ENCODE measurements at places on chromosomes 2 and 18.

DNA sequence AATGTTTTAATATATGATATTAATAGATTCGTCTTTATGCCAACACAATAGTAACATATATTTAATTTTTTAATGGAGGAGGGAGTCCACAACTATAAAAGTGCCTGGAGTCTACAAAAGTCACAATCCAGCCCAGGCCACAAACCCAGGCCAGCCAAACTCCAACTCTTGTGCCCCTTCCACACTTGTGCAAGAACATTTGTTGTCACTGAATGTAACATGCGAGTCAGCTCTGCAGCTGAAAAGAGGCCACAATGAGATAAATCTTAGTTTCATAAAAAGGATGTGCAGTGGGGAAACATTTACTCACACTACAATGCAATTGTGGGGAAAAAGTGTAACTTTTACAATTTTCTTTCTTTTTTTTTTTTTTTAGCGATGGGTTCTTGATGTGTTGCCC is 110.8 kb downstream of the MCFD2 start:
- DNase-seq = no peak

DNA sequence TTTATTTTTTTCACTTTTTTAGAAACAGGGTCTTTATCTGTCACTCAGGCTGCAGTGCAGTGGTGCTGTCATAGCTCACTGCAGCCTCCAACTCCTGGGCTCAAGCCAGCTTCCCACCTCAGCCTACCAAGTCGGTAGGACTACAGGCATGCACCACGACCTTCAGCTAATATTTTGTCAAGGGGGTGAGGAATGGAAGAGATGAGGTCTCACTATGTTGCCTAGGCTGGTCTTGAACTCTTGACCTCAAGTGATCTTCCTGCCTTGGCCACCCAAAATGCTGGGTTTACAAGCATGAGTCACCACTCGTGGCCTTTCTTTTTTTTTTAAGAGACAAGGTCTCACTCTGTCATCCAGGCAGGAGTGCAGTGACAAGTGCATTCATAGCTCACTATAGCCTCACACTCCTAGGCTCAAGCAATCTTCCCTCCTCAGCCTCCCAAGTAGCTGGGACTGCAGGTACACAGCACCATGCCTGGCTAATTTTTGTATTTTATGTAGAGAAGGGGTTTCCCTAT is 13.4 kb downstream of the PPP1R7 start:
- no peak for DNase-seq

GRCh38 chr2:208252716-208253492 is 2.0 kb downstream of the IDH1 start:
- peak; percentile 78 for DNase-seq

DNA sequence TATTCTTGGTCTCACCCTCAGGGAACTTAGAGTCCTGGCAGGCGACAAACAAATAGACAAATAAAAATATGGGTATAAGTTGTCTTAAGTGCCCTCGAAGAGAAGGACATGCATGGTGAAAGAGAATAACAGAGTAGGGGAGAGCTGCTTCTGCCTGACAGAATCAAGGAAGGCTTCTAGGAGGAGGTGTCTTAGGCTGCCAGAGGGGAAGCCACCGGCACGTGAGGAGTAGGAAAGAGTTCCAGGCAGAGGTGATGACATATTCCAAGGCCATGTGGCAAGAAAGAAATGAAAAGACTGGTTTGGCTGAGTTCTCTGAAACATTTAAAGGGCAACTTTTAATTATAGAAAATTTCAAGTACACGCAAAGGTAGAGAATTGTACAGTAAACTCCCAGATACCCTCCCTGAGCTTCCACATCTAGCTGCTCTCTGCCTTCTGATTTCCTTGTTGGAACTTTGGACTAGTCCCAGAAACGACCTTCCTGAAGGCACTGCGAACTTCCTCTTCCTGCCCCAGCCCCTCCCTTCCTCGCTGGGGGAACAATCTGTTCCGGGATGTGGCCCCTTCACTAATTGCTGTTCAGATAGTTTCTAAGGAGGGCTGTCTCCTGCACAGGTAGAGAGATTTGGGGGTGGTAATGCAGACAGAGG is 91.7 kb downstream of the DYSF start:
- DNase-seq = peak; percentile 9

DNA sequence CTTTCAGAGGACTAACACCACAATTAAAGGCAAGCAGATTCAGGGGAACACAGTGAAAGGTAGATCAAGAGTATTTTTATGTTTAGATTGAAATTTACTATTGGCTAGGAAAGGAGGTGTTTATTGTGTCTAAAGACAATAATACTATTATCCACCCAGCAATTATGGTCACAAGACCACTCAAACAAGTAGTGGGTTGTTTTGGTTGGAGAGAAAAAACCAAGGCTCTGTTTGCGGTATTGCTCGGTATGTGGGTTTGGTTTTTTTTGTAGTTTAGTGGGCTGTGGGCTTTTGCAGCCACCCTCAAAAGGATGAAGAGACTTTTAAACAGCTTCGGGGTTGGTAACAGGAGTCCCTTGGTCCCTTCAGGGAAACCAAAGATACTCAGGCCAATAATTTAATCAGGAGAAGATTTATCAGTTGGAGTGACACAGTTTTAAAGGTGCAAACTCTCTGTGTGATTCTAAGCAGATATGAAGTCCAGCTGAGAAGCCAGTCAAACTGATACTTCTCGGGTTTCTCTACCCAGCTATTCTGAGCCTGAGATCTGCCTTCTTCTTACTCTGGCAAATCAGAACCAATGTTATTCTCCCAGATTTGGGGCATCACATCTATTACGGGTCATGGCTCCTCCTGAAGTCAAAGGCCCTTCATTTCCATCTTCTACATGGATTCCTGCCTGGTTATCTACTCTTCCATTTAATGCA is 55.3 kb downstream of the DCC start:
- DNase-seq = no peak

DNA sequence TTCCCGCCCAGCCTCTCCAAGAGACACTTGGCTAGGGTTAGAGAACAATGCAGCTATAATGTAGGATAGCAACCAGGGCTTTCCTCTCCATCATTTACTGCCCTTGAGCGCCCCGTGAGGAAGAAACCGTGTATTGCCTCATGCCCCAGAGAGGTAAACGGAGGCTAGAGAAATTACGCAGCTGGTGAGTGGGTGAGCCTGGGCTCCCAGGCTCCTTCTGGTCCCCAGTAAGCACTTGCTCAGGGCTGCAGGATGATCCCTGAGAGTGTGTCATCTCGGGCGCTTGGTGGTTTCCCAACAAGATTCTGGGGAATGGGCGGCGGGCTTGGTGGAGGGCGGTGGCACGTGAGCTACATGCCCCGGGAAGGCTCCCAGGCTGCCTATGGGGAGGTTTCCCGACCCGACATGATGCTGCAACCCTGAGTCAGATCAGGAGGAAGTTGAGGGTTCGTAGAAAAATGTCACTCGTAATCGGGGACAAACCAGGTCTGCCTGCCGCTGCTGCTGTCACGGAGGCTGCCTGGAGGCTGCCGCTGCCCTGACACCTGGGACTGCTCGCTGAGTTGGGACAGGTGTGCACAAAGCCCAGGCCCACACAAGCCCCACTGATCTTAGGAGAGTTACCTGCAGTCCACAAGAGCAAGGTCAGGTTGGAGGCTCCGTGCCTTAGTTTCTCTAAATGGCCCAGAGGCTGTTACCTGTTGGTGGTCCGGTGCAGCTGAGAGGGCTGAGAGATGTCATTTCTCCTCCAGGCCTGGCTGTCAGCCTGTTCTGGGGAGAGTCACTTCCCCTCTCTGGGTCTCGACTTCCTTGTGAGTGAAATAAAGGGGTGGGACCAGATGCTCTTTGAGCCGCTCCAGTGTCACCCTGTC is at the start of gene GPR55:
Gene GPR55, minus strand, starts transcription at position 773 of the 872 bp plus-strand sequence. CDS start 14,280 bp downstream, outside the sequence.
- peak; percentile 34 for DNase-seq

DNA sequence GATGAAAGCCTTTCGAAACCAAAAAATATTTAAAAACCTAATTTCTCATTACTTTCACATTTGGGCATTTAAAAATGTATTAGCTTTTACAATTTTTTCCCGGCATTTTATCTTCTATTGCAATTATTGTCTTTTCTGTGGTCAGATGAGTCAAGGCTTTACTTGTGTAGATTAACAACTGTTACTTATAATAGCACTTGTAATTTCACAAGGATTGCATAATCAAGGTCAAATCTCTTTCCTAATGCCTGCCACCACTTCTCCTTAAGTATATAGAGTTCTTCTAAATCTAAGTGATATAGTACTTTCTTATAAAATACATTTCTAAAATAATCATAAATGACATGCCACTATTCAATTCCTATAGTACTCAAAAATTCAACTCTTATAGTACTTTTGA is 67.2 kb downstream of the SLC8A1 start:
- DNase-seq = peak; percentile 85

GRCh38 chr2:234426616-234427015 is 70.3 kb downstream of the ARL4C start:
- DNase-seq = no peak

- no peak for DNase-seq
These were observed 154.5 kb upstream of the NDUFV2 start for GRCh38 chr18:8948011-8948410.

DNA sequence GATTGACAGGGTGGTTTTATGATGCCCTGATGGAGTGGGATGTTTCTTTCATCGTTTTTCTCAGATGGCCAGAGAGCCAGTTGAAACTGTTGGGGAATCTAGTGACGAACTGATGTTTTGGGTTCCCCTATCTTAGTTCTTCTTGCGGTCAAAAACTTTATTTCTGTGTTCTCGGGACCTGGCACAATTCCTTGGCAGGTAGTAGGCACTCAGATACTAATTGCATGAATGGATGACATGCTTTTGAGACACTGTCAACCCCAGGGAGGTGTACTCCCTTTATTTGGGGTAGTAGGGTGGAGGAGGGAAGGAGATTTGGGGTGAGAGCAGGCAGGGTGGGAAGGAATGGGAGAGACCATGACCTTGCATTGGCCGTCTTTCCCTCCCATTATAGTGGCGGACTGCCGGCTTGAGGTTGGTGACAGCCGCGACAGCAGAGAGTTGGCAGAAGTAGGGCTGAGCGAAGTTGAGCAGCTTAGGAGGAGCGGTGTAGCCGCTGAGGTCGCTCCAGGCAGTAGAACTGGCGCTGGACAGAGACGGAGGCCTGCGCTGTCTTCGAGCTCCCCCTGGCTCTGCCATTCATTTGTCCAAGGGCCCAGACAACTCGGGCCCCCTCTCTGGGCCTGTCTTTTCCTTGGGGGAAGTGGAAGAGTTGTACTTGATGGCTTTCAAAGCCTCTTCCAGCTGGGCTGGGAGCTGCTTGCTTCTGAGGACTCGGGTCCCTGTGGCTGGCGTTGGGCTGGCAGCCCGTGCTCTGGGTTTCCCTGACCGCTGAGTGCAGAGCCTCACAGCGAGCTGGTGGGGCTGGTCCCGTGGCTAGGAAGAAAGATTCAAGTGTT is 2.6 kb downstream of the TET3 start:
- peak; percentile 69 for DNase-seq

GRCh38 chr2:95728878-95729596 is 137.2 kb downstream of the TRIM43 start:
- peak; percentile 82 for DNase-seq

- no peak for DNase-seq
These were observed 62.8 kb downstream of the EHD3 start for GRCh38 chr2:31296641-31297287.

DNA sequence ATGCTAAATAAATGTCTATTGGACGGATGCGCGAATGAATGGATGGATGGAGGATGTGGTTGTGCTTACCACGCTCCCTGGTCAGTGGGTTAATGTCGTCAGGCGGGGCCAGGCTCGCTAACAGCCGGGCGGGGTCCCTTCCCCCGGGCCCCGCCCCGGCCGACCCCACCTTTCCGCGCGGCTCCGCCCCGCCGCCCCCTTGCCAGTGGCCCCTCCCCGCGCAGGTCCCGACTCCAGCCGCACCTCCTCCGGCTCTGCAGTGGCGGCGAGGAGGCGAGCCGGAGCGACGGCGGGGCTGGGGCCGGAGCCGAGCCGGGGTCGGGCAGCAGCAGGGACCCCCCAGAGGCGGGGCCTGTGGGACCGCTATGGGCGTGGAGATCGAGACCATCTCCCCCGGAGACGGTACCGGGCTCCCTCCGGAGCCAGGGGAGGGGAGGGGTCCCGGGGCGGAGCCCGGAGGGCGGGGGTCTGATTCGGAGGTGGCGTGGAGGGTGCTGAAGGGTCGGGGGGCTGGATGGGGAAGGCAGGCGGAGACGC is at the start of gene FKBP1B:
Gene FKBP1B, plus strand, starts transcription at position 257 of the 537 bp plus-strand sequence. Its CDS starts 109 bp downstream, at position 366.
- DNase-seq = no peak

GRCh38 chr2:21042958-21043743 is 722 bp downstream of the APOB start:
- peak; percentile 76 for DNase-seq

DNA sequence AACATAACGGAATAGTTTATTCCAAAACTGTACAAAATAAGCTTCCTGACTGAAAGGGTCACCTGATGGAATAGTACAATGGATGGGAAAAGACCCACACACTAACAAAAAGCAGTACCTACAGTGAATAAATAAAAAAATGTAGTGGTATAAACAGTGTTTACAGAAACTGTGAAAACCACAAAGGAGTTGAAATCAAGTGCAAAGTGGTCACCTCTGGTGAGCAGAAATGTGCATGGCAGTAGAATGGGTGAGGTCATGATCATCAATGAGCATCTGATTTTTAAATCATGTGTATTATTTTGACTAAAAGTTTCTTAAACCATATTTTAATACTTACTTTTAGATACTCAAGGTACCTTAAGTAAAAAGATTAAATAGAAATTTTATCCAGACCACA is 11.4 kb downstream of the WDSUB1 start:
- DNase-seq = no peak

- DNase-seq = no peak
These were observed 221.4 kb upstream of the ST6GAL2 start for GRCh38 chr2:107107351-107107750.

GRCh38 chr2:81260320-81260719 is 955.8 kb upstream of the LRRTM1 start:
- DNase-seq = no peak
